CD4-positive, alpha-beta T cell (primary cell): ENCODE measurements at places on chromosomes 5 and 9.

DNA sequence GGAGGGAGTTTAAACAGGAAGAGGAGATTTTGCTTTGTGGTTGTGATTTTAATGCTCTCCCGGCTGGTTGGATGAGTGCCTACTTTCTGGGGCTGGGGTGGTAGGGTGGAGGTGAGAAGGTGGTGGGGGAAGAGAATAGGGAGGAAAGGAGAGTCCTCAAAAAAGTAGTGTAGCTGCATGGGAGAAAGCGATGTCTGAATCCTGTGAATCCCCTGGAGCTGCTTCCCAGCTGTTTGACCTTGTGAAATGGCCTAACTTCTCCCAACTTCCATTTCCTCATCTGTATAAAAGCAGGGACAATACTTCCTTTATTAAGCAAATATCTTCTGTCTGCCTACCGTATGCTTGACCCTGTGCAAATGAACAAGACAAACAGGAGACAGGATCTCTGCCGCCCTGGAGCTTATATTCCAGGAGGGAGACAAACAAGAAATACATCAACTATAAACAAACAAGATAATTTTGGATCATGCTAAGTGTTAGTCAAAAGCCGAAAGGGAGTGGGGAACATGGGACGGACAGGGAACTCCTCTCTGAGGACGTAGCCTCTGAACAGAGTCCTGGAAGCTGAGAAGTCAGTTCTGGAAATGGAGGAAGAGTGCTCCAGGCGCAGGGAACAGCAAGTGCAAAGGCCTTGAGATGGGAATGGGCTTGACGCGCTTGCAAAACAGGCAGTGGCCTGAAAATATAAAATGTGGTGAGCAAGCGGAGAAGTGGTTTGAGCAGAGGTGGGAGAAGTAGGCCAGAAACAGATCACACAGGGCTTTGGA, 103.5 kb downstream of the SPRY4 start:
- no peaks in the 10 kb centered on the region for H3K36me3 ChIP-seq
- no peak overlapping the region for H3K4me3 ChIP-seq
- no peaks in the 10 kb centered on the region for H3K27me3 ChIP-seq
- no peak overlapping the region for H3K27ac ChIP-seq
- no peak for DNase-seq
- peaks cover 29% of the 10 kb centered on the region for H3K4me1 ChIP-seq

DNA sequence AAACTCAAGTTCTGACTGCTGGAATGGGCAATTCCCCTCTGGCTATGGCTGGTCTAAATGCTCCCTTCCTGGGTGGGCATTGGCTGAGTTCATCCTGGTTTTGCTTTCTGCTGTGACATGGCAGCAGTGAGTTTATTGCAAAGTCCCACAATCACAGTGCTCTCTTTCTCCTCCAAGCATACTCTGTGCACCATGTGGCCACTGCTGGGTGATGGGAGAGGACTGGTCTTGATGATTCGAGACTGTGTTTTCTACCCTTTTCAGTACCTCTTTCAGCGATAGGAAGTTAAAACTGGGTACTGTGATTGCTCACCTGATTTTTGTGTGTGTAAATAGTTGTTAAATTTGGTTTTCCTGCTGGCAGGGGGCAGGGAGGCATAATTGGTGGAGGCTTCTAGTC, 49.7 kb downstream of the FER start:
- no peak for DNase-seq
- no peak overlapping the region for H3K27ac ChIP-seq

GRCh38 chr9:116497095-116497890, 189.8 kb upstream of the TRIM32 start:
- H3K4me1 ChIP-seq = no peaks in the 10 kb centered on the region
- DNase-seq = no peak
- H3K4me3 ChIP-seq = no peak overlapping the region
- no peak overlapping the region for H3K27ac ChIP-seq
- no peaks in the 10 kb centered on the region for H3K36me3 ChIP-seq

DNA sequence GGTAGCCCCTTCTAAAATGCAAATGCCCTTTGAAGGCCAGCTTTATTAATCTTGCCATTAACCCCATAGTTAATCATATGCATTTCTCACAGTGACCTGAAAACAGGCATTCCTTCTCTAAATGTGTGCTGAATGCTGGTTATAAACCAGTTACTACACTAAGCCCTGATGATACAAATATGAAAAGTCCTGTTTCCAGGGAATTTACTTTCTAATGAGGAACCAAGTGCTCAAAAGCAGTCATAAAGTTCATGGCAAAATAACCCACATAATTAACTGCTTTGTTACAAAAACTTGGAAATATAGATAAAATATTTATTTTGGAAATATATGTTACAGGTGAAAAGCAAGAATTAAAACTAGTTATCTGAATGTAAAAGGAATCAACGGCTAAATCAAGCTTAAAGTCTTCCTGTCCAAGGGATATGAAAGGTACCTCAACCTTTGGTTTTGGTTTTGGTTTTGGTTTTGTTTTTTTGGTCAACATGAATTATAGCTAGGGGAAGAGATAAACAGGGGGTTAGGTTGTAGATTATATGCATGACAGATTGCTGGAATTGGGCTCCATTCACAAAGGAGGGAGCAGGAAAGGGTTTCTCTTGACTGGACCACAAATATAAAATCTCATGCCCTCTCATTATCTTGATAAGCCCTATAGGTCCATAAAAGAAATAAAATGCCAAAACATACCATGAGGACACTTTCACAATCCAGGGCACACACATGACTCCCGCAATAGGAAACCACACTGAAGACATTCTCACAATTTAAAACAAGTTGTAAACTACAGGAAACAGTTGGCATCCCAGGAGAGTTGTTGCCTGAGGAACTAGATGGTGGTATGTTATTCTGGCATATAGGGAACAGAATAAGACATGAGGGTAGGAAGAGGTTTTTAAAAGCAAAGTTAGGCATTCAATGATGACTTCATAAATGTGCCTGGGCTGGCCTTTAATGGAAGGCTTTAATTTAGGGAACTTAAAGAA, 46.7 kb upstream of the MACIR start:
- no peak for DNase-seq
- H3K4me3 ChIP-seq = no peak overlapping the region
- H3K27ac ChIP-seq = no peak overlapping the region

GRCh38 chr5:116964438-116964837, 389.8 kb upstream of the SEMA6A start:
- DNase-seq = no peak
- no peak overlapping the region for H3K4me3 ChIP-seq
- no peaks in the 10 kb centered on the region for H3K36me3 ChIP-seq
- H3K27me3 ChIP-seq = no peaks in the 10 kb centered on the region
- H3K27ac ChIP-seq = no peak overlapping the region
